ENCODE measurements at places on chromosomes 7 and 10.

- no peak for DNase-seq
Observed at GRCh38 chr10:14102056-14102455, 228.7 kb downstream of the FRMD4A start.

DNA sequence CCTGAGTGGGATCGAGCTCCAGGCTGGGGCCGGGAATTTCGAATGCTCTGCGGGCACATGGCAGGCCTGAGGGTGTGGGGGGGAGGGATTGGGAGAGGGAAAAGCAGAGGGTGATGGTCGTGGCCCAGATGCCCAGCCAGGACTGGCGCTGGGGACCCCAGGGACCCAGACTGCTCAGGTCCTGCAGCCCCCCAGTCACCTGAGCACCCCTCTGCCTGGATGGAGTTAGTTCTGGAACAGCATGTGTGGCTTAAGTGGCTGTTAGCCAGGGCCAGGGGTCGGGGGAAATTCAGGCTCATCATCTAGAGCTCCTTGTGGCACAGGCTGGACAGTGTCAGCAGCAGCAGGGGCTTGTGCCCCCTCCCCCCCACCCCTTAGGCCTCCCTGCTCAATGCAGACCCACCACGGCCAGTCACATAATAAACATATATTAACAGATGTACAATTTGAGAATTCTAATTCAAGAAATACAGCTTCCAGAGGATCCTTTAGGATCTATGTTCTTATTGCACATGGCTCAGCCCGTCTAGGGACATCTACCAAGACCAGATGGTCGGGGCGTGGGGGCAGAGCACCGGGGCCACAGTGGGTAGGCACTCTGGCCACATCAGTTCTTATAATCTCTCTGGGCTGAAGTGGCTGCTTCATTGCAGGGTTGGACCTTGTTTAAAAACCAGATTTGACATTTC, 22.2 kb downstream of the DNAJB12 start:
- no peak for DNase-seq

DNA sequence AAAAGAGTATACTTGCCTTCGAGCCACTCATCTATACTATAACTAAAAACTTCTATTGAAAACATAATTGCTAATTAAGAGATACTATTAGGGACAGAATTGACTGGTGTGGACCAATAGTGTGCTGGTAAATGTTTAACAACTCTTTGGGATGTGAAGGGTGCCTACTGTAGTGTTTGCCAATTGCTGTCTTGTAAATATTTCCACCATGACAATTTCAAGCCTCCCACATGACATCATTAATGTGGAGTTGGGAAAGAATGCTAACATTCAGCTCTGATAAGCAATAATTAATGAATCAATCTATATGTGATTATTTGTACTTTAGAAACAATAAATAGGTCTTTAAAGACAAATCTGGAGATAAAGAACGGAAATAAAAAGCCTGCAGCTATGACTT, 136.8 kb downstream of the DGKB start:
- no peak for DNase-seq

DNA sequence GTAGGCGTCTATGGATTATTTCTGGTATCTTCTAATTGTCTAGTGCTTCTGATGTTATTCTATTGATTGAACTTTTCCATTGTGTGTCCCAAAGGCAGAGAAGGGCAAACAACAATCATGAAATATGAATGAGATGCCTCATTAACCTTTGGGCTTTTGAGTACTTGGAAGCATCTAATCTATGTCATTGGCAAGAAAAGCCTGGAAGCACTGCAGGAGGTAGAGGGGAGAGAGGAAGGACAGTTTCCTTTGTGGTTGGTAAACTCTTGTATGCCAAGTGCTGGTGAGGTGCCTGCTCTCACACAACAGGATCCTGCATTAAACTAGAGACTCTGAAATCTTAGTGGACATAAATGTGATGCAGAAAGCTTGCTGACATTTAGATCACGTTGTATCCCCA, 155.2 kb upstream of the TPK1 start:
- no peak for DNase-seq

- DNase-seq: no peak
Observed at GRCh38 chr10:71512761-71513539, 116.2 kb downstream of the CDH23 start.

DNA sequence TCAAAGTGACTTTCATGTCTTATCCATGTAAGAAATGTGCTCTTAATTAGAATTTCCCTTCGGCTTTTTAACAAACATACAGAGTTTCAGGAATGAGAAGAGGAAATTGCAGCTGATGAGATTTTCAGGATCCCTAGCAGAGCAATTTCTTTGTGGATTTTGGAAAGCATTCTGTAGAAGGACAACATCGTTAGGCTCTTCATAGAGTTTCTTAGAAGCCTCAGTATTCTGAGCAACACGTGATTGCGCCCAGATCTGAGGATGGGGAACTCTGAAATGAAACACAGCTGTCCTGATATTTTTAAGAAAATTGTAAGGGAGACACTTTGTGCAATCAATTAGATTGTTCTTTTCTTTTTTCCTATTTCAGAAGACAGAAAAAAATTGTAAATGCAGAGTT, 85.8 kb downstream of the LHFPL3 start:
- DNase-seq: no peak

DNA sequence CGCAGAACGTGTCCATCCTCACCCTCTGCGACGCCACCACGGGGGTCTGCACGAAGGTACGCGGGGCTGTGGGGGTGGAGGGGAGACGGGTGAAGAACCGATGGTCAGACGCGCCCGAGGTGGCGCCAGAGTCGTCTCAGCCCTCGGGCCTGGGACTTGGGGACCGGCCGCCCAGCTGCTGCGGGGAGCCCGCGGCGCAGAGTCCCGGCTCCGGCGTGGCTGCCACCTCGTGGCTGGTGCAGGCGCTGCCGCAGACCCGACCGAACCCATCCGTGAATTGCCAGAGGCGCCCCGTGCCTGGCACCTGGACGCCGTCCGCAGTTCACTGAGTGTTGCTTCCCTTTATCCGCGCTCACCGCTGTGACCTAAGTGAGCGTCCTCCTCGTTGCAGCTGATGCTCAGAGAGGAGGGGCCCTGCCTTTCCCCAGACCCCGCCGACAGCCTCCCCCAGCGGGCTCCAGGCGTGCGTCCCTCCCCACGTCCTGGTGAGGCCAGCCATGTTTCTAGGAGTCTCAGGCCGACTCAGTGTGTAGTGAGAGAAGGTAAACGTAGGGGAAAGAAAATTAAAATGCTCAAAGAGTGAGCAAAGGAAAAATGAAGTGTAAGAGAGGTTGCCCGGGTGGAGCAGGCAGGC, 208.7 kb downstream of the PAXIP1 start:
- DNase-seq: no peak

- DNase-seq: no peak
Observed at GRCh38 chr7:124996778-124997177, 67.2 kb upstream of the POT1 start.

DNA sequence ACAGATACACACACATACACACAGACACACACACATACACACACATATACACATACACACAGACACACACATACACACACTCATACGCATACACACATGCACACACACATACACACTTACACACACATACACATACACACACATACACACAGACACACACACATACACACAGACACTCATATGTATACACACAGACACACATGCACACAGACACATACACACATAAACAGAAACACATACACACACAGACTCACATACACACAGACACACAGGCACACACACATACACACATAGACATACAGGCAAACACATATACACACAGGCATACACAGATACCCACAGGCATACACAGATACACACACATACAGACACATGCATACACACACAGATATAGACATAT, 143.9 kb upstream of the LYZL2 start:
- DNase-seq: no peak

GRCh38 chr10:118310822-118311221, 31.3 kb downstream of the FAM204A start:
- DNase-seq: no peak

- DNase-seq: no peak
Observed at GRCh38 chr7:149743476-149744255, 29.7 kb downstream of the ZNF467 start.

DNA sequence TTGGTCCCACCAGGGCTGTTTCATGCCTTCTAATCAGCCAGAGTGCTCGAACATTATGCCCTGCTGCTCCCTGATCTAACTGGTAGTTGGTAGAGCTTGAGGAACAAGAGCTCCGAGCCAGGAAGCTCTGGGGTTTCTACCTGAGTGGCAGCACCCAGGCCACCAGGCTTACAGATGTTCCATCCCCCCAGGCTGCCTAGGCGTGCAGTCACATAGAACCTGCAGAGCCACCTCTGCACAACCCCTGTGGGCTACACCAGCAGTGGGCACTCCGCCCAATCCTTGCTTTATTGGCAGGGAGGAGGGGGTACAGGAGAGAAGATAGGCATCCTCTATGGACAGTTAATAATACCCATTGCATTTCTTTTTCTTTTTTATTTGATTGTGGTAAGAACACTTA, 21.8 kb downstream of the MAP3K8 start:
- DNase-seq: no peak

DNA sequence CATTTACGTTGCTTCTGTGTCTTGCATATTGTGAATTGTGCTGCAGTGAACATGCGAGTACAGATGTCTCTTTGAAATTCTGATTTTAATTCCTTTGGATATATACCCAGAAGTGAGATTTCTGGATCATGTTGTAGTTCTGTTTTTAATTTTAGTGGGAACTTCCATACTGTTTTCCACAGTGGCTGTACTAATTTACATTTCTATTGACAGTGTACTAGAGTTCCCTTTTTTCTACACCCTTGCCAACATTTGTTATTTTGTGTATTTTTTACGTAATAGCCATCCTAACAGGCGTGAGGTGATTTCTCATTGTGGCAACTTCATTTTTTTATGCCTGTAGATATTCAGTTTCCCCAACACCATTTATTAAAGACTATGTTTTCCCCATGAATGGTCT, 144.7 kb upstream of the INHBA start:
- DNase-seq: no peak

DNA sequence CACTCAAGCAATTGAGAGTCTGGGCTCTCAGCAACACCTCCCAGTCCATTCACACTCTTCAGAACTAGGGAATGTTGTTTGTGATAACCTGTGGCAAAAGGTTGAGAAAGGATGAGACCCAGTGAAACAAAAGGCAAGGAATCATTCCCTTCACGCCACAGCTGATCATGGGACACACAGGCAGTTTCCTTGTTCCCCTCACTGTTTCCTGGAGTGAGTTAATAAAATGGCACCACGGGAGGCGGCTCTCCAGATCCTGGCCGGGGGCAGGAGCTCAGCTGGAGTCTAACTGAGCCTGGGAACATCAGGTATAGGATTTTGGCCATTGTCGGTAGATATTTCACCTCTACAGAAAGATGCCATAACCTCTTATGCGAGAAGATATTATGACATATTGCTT, 107.3 kb upstream of the FAM171A1 start:
- DNase-seq: no peak

DNA sequence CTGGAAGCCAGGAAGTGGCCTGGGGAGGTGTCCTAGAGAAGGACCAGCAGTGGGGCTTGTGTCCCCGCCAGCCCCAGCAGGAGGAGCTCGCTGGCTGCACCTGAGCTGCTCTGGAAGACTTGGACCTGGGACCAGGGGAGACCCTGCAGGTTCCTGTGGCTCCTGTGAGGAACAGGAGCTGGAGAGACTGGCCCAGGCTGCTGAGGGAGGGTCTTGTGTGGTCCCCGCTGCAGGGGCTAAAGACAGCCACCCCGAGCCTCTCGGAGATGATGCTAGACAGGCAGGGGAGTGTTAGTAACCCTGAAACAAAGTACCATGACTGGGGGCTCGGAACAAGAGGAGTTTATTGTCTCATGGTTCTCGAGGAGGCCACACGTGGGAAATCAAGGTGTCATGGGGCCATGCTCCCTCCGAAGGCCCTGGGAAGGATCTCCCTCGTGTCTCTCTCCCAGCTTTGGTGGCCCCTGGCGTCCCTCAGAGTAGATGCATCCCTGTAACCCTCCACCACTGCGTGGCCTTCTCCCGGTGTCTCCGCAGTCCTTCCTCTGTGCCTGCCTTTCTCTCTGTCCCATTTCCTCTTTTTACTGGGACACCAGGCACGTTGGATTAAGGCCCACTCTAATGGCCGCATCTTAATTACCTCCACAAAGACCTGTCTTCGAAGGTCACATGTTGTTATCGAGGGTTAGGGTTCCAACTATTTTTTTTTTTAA, 348.4 kb downstream of the GLRX3 start:
- no peak for DNase-seq

DNA sequence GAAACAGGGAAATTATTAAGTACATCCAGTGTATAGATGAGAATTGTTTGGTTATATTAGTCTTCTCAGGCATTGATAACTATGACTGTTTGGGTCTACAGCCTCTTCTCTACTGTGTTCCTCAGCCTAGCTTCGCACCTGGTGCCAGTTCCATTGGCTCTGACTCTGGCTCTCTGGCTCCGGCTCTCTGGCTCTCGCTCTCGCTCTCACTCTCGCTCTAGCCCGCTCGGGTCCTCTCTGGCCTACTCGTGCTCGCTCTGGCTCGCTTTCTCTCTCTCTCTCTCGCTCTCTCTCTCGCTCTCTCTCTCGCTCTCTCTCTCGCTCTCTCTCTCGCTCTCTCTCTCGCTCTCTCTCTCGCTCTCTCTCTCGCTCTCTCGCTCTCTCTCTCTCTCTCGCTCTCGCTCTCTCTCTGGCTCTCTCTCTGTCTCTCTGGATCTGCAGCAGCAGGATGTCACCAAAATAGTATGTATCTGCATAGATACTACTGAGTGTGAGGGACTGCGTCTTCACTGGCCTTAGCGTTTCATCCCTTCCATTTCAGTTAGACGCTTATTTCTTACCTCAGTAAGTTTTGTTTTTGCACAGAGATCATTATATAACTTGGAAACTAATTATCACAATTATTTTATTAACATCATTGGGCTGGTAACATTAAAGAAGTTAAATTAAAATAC, 6.5 kb upstream of the SSBP1 start:
- DNase-seq: no peak

DNA sequence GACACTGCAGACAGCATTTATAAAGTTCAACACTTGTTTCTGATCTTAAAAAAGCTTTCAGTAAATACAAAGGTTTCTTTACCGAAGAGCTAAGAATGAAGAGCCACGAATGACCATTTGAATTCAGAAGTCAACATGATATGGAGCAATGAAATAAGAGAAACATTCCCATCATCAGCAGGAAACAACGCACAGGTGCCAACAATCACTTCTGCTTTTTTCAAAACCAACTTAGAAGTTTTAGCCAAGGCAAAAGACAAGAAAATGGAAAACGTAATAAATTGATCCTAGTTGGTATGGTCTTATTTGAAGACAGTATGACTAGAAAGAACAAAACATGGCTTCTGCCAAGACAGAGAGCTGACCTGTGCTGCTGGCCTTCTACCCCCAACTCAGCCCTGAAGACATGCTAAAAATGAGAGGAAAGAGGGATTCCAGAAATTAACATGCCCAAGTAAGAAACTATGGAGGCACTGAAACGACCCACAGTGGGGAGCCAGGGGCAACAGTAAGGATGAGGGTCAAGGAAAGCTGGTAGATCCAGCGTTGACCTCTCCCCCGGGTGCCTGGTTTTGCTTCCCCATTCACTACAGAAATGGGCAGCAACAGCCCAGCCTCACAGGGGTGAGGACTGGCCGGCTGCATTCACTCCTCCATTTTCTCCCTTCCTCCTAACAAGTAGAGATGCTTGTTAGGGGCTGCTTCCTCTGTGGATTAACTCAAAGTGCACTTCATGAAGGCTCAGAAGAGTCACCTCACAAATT, 30.1 kb downstream of the VPS41 start:
- no peak for DNase-seq

- DNase-seq: no peak
Observed at GRCh38 chr10:89240519-89240918, 11.1 kb downstream of the LIPA start.

- no peak for DNase-seq
Observed at GRCh38 chr10:112279433-112279832, 3.8 kb upstream of the TECTB start.

GRCh38 chr10:27481486-27481885, 22.6 kb upstream of the RAB18 start:
- no peak for DNase-seq

- DNase-seq: no peak
Observed at GRCh38 chr7:25240340-25240739, 12.1 kb upstream of the NPVF start.

Measured in head of caudate nucleus (tissue), 42 donors.